ENCODE measurements at places on chromosomes 7 and 10. TPM values are rescaled to one million over a fixed set of nuclear protein-coding genes. Genes with fewer than 3 reads are reported as not detected.

DNA sequence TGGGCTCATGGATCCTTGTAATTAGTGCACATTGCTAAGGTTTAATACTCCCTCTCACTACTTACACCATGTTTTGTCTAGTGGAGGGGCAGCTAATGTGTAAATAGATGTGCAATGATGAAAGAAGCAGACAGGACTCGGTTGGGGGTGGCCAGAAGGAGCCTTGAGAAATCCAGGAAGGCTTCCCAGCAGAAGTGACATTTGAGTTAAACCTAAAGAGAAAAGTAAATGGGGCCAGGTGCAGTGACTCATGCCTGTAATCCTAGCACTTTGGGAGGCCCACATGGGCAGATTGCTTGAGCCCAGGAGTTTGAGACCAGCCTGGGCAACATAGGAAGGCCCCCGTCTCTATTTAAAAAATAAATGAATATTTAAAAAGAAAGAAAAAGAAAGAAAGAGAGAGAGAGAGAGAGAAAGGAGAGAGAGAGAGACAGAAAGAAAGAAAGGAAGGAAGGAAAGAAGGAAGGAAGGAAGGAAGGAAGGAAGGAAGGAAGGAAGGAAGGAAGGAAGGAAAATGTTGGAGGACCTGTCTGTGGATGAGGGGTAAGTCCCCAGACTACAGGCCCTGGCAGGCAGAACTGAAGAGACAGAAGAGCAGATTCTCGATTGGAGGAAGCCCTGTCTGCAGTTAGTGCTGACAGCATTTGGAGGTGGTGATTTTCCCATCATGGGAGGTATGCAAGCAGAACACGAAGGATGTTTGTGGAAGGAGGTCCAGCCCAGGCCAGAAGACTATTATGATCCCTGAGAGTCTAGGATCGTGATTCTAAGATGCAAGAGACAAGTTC lies 3.6 kb downstream of the ELN start:
- no peak for DNase-seq

- DNase-seq = no peak
Observed at GRCh38 chr10:14742382-14742781, 32.3 kb downstream of the FAM107B start.

Gene PNLIPRP2
- not detected for polyA plus RNA-seq

Gene NCAPG2
- 34.2 TPM for polyA plus RNA-seq
